ENCODE measurements at places on chromosomes 1 and 21.

DNA sequence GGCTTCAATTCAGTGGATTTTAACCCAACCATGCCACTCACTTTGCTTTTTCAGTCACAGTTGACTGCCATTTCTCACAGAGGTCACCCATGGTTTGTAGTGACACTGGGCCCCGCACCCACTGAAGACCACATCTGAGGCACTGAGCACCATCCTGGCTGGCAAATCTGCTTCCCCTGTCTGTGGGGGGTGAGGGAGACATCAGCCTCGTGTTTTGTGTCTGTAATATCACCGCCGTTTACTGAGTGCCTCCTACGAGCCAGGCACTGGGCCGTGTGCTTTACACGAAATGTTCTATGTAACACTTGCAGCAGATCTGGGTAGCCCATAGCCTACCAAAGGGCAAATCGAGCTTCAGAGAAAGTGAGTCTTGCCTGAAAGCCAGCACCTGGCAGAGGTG, 161.8 kb downstream of the PGBD5 start:
- DNase-seq, result no peak

DNA sequence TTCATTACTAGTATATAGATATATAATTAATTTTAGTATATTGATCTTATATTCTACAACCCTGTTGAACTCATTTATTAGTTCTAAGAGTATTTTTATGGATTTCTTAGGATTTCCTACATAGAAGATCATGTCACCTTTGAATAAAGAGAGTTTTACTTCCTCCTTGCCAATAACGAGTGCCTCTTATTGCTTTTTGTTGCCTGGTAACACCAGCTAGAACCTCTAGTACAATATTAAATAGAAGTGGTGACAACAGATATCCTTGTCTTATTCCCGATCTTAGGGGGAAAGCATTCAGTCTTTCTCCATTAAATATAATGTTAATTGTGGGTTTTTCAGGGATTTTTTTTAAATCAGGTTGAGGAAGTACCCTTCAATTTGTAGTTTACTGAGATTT, 40.8 kb downstream of the WNT2B start:
- DNase-seq, result no peak

- no peak for DNase-seq
Observed at GRCh38 chr1:101174722-101175121, 62.1 kb upstream of the S1PR1 start.

DNA sequence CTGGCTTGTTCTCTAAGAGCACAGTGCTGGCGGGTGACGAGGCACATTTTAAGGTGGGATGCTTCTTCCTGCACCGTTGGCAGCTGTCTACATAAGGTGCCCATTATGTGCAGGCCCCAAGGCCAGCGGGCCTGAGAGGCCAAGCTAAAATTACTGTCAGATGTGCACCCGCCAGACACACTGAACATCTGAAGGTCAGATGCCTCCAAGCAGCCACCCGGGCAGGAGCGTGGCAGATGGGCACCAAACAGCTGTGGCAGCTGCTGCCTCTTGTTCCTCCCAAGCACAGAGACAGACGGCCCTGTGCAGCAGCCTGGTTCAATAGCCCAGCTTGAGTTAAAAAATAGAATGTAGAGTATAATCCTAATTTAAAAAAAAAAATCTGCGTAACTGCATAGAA, 211.9 kb upstream of the EDN2 start:
- DNase-seq, result peak; percentile 84

DNA sequence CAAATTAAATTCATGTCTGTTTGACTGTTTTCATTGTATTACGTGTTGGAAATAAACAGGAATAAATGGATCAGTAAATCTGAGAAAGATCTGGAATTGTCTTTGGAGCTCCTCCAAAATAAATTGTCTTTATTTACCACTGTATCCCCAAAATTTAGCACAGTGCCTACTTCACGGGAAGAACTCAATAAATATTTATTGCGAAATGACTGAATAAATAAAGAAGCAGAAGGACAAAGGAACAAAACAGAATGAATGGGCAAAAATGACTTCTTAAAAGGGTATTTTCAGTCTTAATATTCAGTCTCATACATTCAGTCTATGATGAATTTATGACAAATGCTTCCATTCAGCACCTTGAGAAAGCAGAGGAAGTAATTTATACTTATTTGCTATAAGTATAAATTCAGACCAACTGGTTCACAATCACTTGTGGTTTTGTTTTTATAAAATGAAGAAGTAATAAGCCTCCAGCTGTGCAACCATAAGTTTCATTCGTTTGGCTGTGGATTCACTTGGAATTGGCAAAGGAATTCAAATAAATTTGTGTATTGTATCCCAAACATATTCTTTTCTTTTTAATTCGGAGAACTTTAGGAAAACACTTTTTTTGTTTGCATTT, 19.2 kb upstream of the PRKAA2 start:
- DNase-seq, result no peak

DNA sequence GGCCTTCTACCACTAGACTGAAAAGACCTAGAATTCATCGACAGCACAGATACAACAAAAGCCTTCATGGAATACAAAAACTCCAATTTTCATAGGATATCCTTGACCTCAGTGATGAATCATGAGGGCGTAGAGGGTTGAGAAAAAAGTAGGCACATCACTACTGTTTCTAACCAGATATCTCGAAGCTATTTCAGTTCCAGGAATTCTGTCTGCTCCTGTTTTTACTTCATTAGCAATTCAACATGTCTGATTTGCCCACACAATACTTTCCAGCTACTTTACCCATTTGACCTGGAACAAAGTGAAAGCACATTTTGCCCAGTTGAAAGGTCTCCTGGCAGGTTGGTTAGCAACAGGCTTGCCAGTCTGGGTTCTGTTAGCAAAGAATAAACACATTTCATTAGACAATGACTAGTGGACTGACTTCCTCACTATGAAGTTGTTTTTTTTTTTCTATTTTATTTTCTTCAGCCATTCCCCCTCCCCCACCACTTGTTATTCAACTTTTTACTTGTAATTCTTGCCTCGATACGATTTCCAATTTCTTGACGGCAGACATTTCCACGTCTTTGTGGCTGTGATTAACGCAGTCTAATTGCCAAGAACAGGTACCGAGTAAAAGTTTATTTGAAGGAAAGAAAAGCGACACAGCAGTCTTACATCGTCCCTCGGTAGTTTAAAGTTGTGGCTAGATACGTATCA, 4.0 kb upstream of the ZBTB18 start:
- DNase-seq, result no peak

GRCh38 chr1:200971955-200972711, 51.4 kb downstream of the KIF21B start:
- DNase-seq, result peak; percentile 26

DNA sequence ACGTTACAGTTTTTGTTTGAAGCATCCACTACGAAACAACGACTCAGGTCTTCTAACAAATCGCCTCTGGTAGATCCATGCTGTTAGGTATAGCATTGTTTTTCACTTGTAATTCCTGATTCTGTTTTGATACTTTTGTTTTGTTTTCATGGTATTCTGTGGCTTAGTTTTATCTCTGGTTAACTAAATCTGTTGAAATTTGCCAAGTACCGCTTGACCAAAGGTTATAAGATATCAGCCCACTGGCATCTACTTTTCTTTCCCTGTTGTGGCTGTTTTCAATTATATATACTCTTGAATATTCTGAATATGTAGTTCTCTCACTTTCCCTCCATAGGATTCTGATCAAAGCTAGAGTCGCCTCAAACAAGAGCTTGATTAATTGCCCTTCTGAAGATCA, 274.8 kb upstream of the C1orf105 start:
- DNase-seq, result no peak

DNA sequence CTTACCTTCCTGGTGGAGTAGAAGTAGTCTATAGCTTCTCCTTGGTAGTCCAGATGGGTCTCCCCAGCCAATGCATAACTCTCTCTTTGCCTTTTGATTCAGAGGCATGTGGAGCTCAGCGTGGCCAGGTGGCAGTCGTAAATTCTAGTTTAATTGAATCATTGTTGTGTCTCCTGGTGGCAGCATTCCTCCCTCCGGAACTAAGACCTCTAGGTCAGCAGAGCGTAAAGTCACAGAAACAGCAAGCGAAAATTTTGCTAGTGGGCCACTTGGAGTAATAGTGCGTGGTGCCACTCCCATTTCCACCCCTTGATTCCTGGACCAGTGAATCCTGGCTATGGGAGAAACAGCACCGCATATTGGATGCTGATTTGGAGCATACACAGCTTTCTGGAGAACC, 3.9 kb upstream of the TMPRSS2 start:
- no peak for DNase-seq

- no peak for DNase-seq
Observed at GRCh38 chr1:156006666-156007376, 13.9 kb downstream of the SSR2 start.

DNA sequence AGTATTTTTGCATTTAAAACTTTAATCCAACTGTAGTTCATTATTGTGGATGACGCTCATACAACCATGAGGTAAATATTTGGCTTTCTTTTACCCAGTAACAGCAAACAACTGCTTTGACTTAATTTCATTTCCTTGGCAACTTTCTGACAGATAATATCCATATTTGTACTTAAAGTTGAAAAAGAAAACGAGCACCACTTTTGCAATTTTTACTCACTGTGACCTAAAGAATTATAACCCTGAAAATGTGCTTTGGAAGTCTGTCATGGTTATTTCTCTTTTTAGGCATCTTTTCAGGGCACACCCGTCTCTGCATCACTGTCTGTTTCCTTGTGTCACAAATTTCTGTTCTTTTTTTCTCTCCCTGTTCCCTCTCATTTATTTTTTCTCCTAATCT, 918 bp upstream of the CD2 start:
- no peak for DNase-seq

DNA sequence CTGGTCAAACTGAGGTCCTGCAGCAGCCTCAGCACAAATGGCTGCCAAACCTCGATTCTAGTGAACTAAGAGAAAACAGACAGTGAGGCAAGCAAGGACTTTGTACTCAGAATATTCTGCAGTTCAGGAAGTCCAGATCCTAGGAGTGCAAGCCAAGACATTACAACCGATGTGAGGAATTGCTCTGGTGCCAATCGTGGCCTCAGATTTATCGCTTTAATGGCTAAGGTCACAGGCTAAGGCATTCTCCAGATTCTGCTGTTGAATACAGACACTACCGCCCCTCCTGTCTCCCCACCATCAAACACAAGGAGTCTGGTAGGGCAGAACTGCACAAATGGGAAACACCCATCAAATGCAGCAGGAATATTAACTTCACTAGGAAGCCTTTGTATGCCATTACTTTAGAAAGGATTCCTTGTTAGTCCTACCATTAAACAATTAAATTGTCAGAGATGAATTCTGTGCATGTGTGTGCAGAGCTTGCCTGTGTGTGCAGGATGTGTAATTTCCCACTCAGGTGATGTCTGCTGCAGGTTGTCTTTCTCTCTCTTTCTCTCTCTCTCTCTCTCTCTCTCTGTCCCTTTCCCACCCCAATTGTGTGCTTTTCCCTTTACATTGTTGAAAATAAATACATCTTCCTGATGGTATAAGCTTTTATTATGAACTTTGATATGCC, 9.2 kb upstream of the SERTAD4 start:
- DNase-seq, result no peak

DNA sequence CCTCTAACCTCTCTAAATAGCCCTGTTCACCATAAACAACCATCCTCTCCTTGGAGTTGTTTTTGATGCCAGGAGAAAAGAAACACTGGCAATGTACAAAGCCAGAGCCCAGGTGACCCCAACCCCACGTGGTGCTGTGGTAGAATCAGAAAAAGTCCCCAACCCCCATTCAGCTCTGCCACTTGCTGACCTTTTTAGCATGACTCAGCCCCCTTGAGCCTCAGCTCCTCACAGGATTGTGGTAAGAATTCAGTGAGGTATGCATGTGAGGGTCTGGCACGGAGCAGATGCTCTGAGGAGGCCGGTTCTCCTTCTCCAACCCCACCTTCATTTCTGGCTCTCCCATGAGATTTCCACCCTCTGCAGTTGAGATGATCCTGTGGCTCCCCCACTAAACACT, 11.1 kb upstream of the CHI3L1 start:
- DNase-seq, result no peak

DNA sequence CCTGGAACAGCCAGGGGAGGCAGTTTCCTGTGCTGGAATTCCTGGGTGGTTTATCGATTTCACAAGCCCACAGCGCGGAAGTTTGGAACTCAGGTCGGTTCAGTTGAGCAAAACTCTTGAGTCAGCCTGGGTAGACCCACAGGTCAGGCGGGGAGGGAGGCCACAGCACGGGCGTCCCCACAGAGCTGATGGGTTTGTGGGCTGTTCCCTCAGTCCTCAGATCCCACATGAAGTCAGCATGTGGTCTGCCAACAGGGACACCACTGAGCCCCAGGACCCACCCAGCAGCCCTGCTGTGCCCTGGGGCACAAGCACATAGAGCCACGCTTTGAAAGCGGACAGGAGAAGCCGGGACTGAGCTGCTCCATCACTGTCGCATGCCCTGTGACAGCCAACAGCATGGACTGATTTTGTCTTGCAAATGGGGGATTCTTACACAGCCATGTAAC, 17.4 kb downstream of the BMP8A start:
- DNase-seq, result no peak

DNA sequence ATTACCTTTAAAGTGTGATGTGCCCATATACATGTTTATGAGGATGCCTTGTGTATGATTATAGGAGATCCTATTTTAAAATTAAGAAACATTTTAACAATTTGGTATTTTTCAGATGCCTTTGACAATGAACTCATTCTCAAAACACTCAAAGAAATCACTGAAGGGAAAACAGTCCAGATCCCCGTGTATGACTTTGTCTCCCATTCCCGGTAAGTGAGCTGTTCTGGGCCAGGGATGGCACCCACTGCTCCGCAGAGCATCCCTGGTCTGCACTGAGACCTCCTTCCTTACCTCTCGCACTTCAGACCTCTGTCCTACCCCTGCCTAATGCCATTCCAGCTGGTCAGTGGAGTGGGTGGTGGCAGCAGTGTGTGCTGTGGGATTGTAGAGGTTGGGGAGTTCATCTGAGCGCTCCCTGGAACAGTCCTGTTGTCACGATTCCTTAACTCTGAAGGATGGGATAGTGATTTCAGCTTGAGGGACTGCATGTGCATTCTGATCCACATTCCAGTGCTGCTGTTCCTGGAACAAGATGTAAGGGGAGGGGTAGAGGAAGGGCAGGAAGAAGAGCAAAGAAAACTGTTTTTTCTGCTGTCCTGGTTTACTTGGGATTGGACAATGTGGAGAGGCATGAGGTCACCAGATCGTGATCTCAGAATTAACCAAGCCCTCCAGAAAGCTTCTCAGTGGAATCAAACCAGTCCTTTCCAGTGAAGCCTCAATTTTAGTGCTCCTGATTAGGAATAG, 63.9 kb downstream of the UCK2 start:
- no peak for DNase-seq

GRCh38 chr1:11784993-11785769, 20.6 kb downstream of the MTHFR start:
- no peak for DNase-seq

- DNase-seq, result no peak
Observed at GRCh38 chr1:47434051-47434842, 3.6 kb upstream of the FOXD2 start.

GRCh38 chr1:18581420-18581880, 49.2 kb upstream of the PAX7 start:
- peak; percentile 81 for DNase-seq

GRCh38 chr21:37082375-37082774, 9.3 kb downstream of the TTC3 start:
- no peak for DNase-seq

DNA sequence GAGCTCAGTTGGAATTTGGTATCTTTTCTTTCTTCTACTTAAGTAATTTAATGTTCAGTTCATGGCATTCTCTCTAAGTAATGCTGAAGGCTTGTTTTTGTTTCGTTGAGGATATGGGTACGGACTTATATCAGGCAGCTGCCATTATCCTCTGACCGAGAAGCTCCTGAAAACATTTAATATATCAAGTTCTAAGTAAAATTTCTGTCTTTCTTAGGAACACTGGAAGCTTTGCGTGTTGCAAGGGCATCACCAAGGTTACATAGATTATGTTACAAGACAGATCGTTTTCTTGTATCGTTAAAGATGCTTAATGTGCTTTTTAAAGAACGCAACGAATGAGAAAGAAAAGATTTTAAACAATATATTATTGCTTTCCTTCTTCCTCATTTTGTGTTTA, 1.0 kb upstream of the GALNT2 start:
- no peak for DNase-seq

Data from NCI-H2171 (cell line).